ENCODE measurements at places on chromosomes 13 and 19. TPM values are rescaled to one million over a fixed set of nuclear protein-coding genes. Genes with fewer than 3 reads are reported as not detected.

DMKN gene
- total RNA-seq, result 465 TPM

TMEM238 gene
- 4.4 TPM for total RNA-seq

PRR19 gene
- total RNA-seq, result 1.4 TPM

SLC8A2 gene
- total RNA-seq, result 2.1 TPM

JUNB gene
- 6.7 TPM for total RNA-seq

BLOC1S3 gene
- total RNA-seq, result 5.3 TPM

GRCh38 chr19:40277356-40278059, 7.6 kb downstream of the AKT2 start:
- DNase-seq, result no peak

DNA sequence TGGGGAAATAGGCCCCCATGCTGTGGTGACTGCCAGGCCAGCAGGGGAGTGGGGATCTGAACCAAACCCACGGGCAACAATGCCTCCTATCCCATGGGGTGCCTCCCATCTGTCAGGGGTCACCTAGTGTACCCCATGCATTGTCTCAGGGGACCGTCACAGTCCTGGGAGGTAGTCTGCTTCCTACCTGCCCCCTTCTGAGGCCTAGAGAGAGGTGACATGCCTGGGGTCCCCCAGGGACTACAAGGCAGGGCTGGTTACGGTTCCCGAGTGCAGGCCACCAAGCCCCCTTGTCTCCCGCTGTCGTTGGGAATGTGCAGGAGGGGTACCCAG, 11.1 kb downstream of the NDUFB7 start:
- DNase-seq, result no peak

DNA sequence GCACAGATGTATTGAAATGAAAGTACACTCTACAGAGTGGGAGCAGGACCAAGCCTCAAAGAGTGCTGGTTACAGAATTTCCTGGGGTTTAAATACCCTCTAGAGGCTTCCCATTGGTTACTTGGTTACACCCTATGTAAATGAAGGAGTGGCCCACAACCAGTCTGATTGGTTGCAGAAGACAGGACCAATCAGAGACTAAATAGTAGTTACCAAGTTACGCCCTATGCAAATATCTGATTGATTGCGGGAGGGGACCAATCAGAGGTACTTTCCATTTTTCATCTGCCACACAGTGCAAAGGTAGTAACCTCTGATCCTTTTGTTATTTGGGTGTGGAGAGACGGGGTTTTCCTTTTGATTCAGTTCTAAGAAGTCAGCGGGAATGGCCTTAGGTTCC, 5.5 kb upstream of the ZFP82 start:
- DNase-seq, result no peak

GRCh38 chr19:38517321-38517720, 83.8 kb downstream of the RYR1 start:
- no peak for DNase-seq

- DNase-seq, result peak; percentile 75
Observed at GRCh38 chr19:38543807-38544568, 73.8 kb downstream of the MAP4K1 start.

- peak; percentile 91 for DNase-seq
Observed at GRCh38 chr13:25046985-25047511, 48.9 kb upstream of the PABPC3 start.

- DNase-seq, result no peak
Observed at GRCh38 chr19:16259385-16260159, 61.9 kb downstream of the AP1M1 start.

GRCh38 chr19:13794398-13794756, 866 bp upstream of the ZSWIM4 start:
- no peak for DNase-seq

DNA sequence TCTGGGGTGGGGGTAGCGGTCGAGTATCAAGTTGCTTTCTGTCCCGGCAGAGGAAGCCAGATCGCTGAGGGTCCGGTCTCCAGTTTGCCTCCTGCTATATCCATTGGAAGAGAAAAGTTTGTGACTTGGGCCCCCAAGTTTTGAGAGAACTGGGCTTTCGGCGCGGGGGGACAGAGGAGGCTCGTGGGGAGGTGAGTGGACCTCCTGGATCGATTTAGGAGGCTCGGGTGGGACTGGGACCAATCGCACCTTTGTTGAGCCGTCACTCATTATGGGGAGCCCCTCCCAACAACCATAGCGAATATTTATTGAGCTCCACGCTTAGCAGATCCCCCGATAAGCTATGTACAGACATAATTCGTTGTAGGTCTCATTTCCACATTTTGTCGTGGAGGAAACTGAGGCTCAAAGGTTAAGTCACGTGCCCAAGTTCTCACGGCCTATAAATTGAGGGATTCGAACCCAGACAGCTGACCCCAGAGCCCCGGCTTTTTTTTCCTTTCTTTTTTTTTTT, 909 bp downstream of the RFXANK start:
- DNase-seq, result no peak

GRCh38 chr19:15551293-15552004, 43.1 kb downstream of the CYP4F22 start:
- DNase-seq, result peak; percentile 97

GRCh38 chr13:111558700-111559088, 238.3 kb downstream of the TEX29 start:
- DNase-seq, result no peak
